Stimulated activated CD8-positive, alpha-beta memory T cell treated with anti-CD3 and anti-CD28 coated beads, Interleukin-7, amount 100 ng/mL, for 1 hour (primary cell): ENCODE measurements at places on chromosomes 6 and 20.

GRCh38 chr6:16754274-16754673 lies 7.0 kb downstream of the ATXN1 start:
- DNase-seq, result no peak

DNA sequence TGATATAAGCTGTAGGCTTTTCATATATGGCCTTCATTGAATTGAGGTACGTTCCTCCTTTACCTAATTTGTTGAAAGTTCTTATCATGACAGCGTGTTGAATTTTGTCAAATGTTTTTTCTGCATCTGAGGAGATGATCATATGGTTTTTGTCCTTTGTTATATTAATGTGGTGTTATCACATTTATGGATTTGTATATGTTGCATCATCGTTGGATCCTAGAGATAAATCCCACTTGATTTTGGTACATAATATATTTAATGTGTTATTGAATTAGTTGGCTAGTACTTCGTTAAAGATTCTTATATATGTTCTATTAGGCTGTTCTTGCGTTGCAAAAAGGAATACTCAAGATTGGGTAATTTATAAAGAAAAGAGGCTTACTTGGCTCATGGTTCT lies 8.6 kb upstream of the WFDC9 start:
- DNase-seq, result no peak

GRCh38 chr6:145838305-145838704 lies 23.7 kb upstream of the FBXO30 start:
- DNase-seq, result no peak

GRCh38 chr6:29426654-29427053 lies 11.9 kb downstream of the OR12D1 start:
- DNase-seq, result no peak

DNA sequence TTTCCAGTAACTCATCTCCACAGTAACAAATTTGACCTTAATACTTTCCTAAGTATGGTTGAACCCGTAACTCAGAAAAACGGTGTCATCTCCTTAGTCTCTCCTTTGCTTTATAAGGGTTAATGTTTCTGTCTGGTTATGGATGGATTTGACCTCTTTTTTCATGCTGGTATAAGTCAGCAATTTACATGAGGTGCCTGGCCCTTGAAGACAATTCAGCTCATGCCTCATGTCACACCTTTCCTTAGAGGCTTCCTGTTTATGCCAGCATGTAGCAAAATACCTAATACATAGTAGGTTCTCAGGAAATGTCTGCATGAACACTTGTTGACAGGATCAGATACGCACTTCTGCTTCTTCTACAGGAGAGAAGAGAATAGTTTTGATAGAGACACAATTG lies 37.7 kb upstream of the C20orf144 start:
- DNase-seq, result no peak

GRCh38 chr6:1389369-1390132 lies at the start of gene FOXF2:
TSS of gene FOXF2 (plus strand) at chr6:1389576. CDS start at chr6:1389948, 372 bp downstream.
- no peak for DNase-seq

- no peak for DNase-seq
Observed at GRCh38 chr6:117955684-117956256, 48.7 kb downstream of the SLC35F1 start.

DNA sequence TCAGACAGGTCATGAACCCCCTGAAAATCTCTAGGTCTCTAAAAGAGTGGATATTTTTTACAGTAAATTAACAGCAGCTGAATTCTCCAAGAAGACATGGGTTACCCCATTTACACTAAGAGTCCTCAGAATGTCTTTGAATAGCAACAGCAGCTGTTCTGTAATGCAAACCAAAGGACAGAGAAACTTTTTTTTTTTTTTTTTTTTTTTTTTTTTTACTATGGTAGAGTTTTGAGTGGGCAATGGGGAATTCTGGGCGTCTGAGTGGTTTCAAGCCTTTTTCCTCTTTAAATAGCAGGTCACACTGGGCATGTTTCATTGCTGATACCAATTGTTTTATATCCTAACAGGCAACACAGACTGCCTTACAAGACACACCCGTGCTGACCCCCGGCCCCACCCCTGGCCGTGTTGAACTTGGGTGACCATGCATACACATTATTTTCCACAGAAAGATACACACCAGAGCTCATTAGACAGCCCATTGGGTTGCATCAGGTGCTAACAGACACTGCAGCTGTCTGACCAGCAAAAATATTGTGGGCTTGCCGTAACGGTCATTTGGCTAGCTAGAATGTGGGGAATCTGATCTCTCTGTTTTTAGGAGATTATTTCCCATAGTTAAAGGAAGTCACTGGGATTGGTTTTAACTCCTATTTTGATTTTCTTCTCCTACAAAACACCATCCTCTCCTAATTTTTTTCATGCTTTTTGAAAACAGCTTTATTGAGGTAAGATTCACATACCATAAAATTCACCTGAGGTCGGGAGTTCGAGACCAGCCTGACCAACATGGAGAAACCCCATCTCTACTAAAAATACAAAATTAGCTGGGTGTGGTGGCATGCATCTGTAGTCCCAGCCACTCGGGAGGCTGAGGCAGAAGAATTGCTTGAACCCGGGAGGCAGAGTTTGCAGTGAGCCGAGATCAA lies 26.7 kb upstream of the IRF4 start:
- no peak for DNase-seq

GRCh38 chr6:36120979-36121786 lies 9.1 kb upstream of the MAPK13 start:
- no peak for DNase-seq

DNA sequence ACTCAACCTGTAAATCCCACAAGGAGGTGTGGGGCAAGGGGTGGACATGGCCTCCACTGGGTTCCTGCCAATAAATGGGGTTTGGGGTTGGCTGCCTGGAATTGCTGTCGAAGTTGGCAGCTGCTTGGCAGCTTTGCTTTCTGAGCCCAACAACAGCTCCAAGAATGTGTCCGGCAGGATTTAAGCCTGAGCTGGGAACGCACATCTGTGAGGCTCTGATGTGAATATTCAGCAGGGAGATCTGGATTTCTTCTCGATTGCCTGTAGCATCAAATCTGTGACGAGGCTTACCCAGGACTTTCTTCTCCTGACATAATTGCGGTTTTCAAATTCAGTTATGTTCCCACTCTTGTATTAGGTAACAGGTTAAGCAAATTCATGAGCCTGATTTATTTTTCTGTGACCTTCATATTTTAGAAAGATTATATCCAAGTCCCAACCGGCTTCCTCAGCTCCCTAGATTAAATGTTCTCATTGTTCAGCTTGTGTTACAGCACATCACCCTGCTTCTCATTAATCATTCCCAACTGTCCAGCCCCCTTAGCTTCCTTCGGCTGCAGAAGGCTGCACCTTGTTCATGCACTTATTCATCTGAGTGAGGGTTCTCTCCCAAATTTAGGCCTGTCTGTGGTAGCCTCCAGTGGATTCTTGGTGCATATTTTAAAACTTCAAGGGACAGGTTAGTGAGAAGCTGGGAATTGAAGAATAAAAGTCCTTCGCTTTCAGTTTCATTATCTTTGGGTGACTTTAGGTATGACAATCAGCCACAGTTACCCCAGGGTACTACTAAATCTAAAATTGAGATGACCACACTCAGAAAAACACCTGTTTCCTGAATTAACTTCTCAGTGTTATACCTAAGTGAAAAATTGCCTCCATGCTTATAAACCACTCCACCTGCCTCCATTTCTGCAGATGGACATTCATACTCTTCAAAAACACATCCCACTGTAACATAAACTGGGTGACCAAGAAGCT lies 310.0 kb downstream of the ESR1 start:
- no peak for DNase-seq

DNA sequence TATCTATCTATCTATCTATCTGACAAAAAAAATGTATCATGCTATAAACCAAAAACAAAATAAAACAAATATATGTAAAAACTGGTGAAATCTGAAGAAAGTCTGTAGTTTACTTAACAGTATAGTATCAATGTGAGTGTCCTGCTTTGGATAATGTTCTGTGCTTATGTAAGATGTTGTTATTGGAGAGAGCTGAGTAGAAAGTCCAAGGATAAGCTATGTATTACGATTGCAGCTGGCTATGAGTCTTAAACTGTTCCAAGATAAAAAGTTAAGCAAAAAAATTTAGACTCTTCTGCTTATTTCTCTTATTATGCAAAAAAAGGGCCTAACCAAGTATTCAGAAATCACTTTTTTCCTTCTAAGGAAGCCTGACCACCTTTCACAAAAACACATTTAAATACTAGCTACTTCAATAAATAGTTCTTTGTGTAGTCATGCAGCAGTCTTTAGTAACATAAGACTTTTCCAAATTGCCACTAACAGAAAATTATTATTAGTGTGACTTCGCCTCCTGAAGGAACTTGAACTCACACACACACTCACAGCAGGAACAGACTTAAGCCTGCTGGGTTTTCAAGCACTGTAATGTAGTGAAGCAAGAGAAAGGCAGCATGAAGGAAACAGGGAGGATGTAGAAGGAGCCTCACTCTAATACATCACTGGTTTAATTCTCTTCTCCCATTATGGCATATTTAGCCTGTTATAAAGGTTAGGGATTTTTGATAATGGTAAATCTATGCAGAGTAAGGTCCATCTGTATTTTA lies 265.8 kb upstream of the GJE1 start:
- no peak for DNase-seq

- no peak for DNase-seq
Observed at GRCh38 chr6:98657764-98658163, 176.6 kb upstream of the POU3F2 start.

GRCh38 chr20:62642051-62642665 lies at the start of gene SLCO4A1:
TSS of gene SLCO4A1 (plus strand) at chr20:62642503. CDS start at chr20:62656455, 13,952 bp downstream.
- DNase-seq, result peak; percentile 68

- DNase-seq, result no peak
Observed at GRCh38 chr20:44106615-44107014, 80.4 kb downstream of the JPH2 start.

DNA sequence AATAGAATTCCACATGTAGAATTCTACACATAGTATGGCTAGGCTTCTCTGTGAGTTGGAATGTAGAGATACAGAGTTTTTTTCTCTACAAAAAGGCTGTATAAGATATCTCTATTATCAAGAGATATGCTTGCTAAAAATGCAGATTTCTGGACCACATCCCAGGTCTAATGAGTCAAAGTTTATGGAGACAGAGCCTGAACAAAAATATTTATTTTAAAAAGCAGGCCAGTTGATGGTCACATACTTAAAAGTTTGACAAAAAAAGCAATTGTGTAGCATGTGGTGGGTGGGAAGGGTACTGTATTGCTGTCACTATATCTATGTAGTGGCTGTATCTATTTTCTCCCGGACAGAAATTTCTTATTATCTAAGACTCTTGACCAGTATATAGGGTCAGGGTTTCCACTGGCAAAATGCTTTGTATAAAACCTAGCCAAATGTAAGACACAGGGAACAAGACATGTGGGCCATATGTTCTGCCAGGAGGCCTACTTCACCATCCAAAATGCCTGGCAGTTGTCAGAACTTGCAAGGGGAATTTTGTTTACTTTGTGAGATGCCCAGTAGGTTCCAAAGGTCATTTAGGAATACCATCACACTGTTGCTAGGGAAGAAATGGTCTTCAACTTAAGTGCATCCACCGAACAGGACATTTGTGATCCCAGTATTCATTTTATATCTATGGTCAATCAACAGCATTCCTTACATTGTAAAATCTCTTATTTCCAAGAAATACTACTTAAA lies 60.6 kb downstream of the SHPRH start:
- no peak for DNase-seq

DNA sequence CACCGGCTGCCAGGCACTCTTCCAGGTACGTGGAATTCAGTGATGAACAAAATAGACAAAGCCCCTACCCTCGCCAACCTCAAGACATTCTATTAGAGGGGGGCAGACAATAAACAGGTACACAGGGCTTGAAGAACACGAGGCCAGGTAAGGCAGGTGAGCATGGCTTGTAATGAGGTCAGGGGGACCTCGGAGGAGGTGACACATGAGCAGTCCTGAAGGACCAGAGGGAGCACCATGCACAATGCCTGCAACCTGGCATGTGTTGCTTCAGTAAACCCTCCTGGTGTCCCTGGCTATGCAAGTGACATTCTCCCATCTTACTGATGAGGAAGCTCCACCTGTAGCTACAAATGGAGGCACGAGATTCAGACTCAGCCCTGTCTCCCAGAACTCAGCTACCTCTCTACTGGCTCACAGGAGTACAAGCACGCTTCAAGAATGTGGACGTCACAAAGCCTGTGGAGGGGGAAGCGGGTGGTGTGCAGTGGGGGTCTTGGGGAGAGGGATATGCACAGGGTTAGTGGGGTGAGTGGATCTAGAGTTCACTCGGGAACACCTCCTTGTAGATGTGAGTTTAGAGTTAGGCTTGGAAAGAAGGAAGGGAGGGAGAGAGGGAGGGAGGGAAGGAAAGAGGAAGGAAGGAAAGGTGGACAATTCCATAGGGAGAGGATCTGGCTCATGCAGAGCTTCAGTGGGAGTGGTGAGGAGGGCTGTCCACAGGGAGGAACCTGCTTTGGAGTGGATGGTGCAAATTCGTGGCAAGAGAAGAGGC lies 7.6 kb upstream of the MAPK13 start:
- no peak for DNase-seq

DNA sequence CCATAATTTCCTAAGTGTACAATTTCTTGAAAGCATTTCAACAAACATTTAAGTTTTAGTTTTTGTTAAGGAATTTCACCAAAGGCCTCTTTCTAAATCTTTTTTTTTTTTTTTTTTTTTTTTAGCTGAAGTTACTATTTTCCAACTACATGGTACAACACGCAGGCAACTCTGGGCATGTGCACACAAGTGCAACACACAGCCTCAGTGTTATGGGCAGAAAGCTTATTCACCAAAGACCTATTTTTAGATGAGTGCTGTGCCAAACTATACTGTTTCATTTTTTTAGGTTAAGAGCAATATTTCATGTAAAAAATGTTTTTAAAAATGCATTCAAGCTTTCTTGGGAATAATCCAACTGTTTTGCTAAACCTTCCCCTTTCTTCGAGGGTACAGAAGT lies 42.0 kb upstream of the MAP3K4 start:
- no peak for DNase-seq

DNA sequence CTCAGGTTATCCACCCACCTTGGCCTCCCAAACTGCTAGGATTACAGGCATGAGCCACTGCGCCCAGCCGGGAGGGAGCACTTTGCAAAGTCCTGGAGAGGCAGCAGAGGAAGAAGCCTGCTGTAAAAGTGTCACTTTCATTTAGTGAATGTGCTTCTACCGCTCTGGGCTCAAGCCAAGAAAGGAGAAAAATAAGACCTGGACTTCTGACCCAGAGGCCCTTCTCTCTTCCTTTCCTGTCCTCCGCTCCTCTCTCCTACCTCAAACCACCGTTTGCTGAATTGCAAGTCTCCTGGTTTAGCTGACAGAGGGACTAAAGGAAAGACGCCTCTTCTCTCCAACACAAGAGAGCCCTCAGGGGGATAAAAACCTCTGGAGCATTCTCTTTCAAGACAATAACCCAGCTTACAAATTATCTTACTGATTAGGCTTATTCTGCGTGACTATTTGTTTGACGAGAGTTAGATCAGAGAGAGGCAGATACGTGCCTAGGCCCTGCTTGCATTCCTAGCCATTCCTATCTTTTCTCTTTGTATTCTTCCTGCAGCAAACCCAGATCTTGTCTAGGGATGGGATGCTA lies 84.2 kb upstream of the SLC22A23 start:
- DNase-seq, result no peak

GRCh38 chr6:155964544-155964943 lies 508.9 kb upstream of the NOX3 start:
- no peak for DNase-seq
